Heart right ventricle (tissue), 16 donors: ENCODE measurements at places on chromosomes 16 and 17. TPM values are rescaled to one million over a fixed set of nuclear protein-coding genes. Genes with fewer than 3 reads are reported as not detected.

The SP6 gene
- 0.05 TPM for total RNA-seq

The PIK3R5 gene
- 0.66 TPM for total RNA-seq

The C17orf78 gene
- total RNA-seq, result not detected

The GNAO1 gene
- 36.7 TPM for total RNA-seq

The KRTAP1-1 gene
- not detected for total RNA-seq

The PRDM7 gene
- not detected for total RNA-seq

GRCh38 chr17:75394332-75394918 is 11.1 kb downstream of the GRB2 start:
- no peak for DNase-seq
- peaks cover 32% of the 10 kb centered on the region for H3K36me3 ChIP-seq

- DNase-seq, result no peak
- no peak overlapping the region for H3K4me3 ChIP-seq
- no peaks in the 10 kb centered on the region for H3K36me3 ChIP-seq
- H3K27me3 ChIP-seq, result no peaks in the 10 kb centered on the region
- H3K4me1 ChIP-seq, result no peaks in the 10 kb centered on the region
Measured at GRCh38 chr16:65114527-65114926, 7.3 kb downstream of the CDH11 start.

DNA sequence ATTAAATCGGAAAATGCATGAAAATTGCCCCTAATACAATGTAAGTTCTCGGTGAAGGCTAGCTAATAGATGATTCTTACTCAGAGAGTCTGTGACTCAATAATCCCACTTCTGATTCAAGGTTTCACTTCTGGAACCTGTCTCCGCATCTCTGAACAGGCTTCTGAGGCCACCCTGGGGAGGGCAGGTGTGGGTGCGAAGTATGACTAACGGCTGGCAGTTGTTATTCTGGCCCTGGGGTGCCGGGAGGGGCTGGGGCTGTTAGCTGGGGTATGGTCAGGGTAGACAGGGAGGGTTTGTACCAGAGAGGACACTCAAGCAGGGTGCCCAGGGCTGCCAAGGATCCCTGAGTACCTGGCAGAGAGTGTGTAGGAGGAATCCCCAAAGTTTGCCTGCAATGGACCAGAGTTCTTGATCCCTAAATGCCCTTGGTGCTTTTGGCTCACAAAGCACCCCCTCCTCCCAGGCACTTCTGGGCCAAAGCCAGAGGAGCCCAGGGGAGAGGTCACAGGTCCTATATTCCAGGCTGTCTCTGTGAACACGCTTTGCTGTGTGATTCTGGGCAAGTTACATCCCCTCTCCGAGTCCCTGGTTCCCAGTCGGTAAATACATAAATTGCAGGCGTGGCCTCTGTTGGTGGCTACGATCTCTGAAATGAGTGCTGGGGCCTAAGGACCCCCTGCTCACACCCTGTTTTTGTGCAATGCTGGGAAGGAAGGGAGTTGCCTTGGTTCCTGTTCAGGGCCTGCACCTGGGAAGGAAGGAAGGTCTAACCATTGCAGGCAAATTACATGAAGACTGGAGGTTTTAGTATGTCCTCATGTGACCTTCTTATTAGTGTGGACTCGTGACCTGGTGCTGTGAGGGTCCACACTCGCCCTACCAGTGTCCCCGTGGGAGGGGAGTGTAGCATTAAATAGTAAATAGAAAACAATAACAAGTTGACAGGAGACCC is 49.9 kb upstream of the CPNE2 start:
- H3K4me1 ChIP-seq, result no peaks in the 10 kb centered on the region
- peak overlapping the region; percentile 11 for H3K27ac ChIP-seq
- H3K27me3 ChIP-seq, result no peaks in the 10 kb centered on the region
- H3K36me3 ChIP-seq, result no peaks in the 10 kb centered on the region

DNA sequence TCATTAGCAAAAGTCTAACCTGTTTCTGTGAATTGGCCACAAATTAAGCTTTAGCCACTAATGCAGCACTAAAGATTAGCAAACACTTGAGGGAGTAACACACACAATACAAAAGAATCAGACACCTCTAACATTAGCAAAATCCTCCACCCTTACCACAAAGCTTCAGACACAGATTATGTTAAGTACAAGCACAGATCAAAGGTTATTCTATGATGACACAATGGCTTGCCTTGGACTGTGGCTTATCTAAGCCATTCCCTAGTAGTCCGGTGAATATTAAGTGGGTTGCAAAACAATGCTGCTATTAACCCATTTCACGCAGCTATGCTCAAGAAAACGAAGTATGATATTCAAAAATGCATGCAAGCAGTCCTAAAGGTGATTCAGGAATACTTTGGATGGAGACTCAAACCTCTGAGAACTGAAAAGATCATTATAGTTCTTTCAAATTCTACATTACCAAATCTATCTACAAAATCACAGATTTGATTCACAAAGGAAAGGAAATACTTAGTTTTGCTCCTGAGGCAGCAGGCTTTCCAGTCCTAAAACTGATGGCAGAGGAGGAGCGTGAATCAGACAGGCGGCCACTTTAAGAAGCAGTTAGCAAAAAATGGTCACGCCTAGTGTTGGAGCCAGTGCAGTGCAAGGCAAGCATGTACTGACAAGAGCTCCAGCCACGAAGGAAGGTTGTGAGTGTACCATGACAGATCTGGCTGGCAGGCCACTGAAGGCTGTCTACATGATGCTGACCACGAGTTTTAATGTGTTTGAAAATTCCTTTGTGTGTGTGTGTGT is 67.2 kb downstream of the PARN start:
- no peak for DNase-seq
- H3K27ac ChIP-seq, result no peak overlapping the region
- H3K36me3 ChIP-seq, result peaks cover 13% of the 10 kb centered on the region
- no peak overlapping the region for H3K4me3 ChIP-seq
- H3K4me1 ChIP-seq, result peaks cover 5% of the 10 kb centered on the region

DNA sequence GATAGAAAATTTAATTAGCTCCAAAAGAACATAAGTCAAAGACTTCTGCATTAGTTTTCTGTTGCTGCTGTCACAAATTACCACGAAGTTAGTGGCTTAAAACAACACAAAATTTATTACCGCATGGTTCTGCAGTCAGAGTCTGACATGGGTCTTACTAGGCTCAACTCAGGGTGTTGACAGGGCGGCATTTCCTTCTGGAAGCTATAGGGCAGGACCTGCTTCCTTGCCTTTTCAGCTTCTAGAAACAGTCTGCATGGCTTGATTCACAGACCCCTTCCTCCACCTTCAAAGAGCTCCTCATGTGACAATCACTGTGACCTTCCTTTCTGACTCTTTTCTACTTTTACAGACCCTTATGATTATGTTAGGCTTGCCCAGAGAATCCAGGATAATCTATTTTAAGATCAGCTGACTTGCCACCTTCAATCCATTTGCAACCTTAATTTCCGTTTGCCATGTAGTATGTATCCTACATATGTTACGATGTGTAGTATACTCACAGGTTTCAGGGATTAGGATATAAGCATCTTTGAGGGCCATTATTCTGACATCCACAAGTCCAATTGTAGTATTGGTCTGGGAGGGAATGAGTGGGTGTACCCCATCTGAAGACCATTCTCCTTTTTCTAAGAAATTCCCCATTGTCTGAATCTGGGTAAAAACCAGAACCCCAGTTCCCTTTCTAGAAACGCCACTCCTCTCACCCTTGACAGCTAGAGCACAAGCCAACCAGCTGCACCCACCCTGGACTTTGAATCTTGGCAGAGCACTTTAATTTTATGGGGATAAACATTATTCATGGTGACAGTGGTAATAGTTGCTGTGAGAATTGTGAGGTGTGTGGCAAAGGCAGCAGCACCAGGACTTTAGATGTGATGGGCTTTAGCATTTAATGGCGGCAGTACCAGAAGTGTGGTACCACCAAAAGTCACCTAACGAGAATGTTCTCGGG is 265.5 kb downstream of the KCNJ2 start:
- no peak for DNase-seq
- H3K27me3 ChIP-seq, result no peaks in the 10 kb centered on the region
- no peak overlapping the region for H3K27ac ChIP-seq
- no peaks in the 10 kb centered on the region for H3K36me3 ChIP-seq
